ENCODE measurements at places on chromosomes 2 and 18. TPM values are rescaled to one million over a fixed set of nuclear protein-coding genes. Genes with fewer than 3 reads are reported as not detected.

The ALPG gene
- not detected for total RNA-seq

The OTX1 gene
- not detected for total RNA-seq

The ACMSD gene
- not detected for total RNA-seq

The UPP2 gene
- total RNA-seq, result not detected

The RGPD4 gene
- not detected for total RNA-seq

The DSEL gene
- total RNA-seq, result 12.2 TPM

The SERPINB12 gene
- total RNA-seq, result not detected

The SPEG gene
- 8.5 TPM for total RNA-seq

The DYSF gene
- 4.3 TPM for total RNA-seq
